ENCODE measurements at places on chromosomes 4 and X. TPM values are rescaled to one million over a fixed set of nuclear protein-coding genes. Genes with fewer than 3 reads are reported as not detected.

- no peak for DNase-seq
These were observed 28.3 kb upstream of the AP1S2 start for GRCh38 chrX:15882704-15883539.

GRCh38 chrX:71225676-71226075, 2.7 kb downstream of the GJB1 start:
- DNase-seq = no peak

DNA sequence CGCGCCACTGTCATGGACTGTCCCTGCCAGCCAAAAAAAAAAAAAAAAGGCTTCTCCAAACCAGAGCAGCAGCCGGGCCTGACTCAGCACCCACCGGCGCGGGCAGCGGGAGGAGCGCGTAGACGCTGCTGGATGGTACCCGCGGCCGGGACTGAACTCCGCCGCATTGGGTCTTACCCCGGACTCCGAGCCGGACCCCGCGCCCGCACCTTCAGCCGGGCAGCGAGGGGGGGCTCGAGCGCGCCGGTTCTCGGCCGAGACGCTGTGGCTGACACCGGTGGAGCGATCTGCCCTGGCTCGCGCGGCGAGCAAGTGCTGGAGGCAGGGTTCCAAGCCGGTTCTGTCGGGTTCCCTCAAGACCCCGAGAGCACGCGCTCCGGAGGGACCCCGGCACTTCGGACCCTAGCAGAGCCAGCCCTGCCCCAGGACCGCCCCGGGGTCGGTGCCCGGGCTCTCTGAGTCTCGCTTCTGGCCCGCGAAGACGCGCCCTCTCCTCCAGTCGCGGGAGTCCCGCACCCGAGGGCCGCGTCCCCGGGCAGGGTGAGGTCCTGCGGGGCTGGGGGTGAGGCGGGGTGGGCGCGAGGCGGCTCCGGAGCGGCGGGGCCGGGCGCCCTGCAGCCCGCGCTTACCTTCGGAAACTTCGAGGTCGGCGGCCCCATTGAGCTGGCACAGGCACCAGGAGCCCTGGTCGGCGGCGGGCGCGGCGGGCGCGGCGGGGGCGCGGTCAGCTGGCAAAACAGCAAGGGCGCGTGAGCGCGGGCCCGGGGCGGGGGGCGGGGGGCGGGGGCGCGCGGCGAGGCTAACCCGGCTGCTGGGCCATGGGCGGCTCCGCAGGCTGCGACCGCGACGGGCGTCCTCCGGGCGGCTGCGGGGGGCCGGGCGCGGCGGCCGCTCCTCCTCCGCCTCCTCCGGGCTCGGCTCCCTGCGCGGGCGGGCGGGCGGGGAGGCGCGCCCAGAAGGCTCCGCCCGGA, 11.8 kb upstream of the MAN2B2 start:
- DNase-seq = no peak

Gene GPR82
- 0.18 TPM for total RNA-seq

GRCh38 chr4:86706923-86707597, 112.9 kb downstream of the PTPN13 start:
- DNase-seq = no peak

Gene GAGE13
- not detected for total RNA-seq

DNA sequence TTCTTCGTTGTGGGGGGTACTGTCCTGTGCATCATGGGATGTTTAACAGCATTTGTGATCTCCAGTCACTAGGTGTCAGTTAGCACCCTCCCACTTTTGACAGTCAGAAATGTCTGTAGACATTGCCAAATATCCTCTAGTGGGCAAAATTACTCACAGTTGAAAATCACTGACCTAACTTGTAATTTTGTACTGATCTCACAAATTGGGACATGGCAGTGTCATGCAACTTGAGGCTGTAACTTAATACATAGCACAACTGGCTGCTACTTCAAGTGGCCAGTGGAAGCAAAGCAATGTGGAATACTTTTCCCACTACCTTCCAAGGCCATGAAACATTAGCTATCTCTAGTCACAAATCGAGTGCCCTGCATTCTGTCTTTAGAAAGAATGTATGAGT, 23.2 kb upstream of the TSPAN7 start:
- DNase-seq = no peak

- DNase-seq = no peak
These were observed 343.6 kb upstream of the TACR3 start for GRCh38 chr4:104063341-104063740.

DNA sequence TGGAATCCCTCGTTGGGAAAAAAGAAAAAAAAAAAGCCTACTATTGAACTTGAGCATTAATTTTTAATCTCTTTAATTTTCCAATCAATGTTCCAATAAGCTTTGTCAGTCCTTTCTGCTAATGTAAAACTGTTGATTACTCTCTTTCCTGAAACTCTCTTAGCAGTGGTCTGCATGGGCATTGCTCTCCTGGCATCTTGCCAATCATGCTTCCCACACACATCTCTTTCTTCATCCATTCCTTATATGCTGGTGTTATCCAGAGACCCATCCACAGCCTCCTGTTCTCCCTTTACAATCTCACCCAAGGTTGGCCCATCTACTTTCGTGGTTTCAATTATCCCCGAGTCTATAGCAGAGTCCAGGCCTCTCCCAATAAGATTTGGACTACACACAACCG, 31.8 kb upstream of the KCNE5 start:
- DNase-seq = no peak

Gene KDR
- total RNA-seq = 9.3 TPM

Gene HHIP
- not detected for total RNA-seq

Gene IL15
- total RNA-seq = 0.64 TPM

DNA sequence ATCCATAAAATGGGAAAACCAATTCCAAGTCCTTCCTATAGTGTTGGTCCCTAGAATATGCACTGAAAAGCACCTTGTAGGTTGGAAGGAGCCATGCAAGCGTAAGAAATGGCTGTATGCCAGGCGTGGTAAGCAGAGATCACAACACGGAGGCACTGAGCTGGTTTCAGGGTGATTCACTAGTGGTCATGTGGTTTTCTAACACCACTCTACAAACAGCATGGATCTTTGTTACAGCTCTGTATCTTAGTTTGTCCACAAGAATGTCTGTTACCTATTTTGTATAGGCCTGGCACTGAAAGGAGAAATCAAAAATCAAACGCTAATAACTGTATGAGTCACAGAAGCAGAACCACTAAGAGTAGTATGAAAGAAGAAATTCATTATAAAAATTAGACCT, 71.9 kb downstream of the MAGEB17 start:
- no peak for DNase-seq

Gene MGST2
- 136 TPM for total RNA-seq

Gene MAGEC1
- total RNA-seq = not detected

All from suprapubic skin (tissue), 4 donors.